ENCODE measurements at places on chromosomes 2 and 18.

DNA sequence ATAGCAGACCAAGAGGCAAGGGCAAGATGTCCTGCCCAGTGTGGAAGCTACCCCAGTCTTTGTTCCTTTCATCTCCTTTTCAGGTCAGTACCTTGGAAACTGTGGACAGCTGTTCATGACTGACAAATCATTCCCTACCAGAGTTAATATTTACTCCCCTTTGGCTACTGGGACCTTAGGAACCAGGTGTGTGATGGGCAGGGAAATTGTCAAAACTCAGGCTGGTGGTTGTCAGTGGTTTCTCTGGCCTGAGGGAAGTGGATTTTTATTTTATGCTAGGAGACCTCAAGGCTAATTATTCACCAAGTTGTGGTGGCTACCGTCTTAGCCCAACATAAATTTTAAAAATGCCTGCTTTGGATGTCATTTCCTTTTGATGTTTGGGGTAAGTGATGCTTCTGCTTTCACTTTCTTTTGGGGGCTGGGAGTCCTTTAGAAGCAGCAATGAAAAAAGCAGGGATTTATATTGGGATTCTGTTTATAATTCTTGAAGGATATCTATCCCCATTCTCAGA lies 119.3 kb downstream of the SETBP1 start:
- no peak for DNase-seq

DNA sequence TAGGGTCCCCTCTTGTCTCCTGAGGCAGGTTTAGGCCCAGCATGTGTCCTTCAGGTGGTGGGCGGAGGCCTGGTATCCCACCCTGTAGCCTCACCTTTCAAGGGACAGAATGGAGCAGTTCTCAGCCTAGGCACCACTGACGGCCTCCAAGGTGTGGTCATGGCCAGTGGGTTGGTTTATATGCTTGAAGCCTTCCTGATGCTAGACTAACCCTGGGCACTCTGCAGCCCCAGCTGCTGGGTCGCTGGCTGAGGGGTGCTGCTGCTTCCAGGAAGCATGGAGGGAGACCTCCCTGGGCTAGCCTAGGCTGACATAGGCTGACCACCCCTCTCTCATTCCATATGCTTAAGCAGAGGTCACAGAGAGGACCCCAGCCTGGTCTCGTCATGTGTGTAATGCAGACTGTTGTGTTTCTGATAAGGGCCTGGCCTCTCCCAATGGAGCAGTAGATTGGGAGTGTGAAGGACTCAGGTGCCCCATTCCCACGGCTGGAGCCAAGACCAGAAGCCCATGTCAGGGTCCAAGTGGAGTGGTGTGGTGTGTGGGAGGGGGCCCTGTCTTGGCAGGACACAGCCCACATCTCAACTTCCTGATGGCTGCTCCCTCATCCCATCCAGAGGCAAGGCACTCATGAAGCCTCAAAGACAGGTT lies 206.6 kb downstream of the DYSF start:
- no peak for DNase-seq

DNA sequence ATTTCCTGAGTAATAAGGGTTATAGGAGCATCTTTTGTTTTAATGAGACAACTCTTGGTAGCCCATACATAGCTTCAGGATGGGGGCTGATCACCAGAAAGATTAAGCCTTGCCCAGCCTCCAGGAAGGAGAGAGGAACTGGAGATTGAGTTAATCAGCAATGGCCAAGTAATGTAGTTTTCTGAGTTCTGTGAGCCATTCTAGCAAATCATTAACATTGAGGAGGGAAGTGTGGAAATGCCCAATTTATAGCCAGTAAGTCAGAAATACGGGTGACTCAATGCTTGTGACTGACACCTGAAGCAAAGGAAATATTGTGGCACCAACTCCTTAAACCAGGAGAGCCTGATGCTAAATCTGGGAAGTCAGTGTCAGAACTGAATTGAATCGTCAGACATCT lies 205.1 kb upstream of the SRD5A2 start:
- no peak for DNase-seq

DNA sequence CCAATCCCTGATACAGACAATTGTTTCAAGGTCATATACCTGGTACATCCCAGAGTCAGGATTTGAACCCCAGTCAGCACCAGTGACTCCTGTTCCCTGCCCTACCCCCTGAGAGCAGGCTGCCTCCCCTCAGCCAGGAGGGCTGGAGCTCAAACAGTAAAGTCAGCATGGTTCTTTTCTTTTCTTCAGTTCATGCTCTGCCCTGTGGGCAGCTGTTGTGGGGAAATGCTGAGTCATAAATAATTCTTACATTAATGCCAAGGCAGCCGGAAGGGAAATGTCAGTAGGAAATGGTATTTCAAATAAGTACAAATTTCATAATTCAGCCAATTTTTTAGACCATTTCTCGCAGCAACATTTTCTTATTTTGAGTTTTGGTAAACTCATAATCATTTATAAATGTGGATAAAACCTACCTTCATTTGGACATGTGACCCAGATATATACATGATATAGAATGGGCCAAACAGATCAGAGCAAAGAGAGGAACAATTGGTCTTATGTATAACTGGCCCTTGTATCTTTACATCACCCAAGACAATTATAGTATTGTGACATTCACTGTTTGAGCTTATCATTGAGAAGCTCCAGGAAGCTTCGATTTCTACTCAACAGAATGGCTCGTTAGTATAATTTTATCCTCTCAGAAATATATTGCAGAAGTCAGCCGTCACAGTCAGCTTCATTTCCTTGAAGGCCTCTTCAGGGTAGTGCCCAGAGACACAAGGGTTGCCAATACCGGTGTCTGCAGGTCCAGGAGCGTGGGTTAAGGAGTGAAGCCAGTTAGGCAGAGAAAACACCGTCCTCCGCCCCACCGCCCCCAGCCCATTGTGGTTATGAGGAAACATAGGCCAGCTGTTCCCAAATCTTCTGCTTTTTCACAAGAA lies 28.0 kb upstream of the SCYGR1 start:
- DNase-seq, result no peak

- DNase-seq, result no peak
Measured at GRCh38 chr2:19419211-19419880, 60.9 kb upstream of the OSR1 start.

GRCh38 chr2:23509596-23510292 lies 124.8 kb downstream of the KLHL29 start:
- no peak for DNase-seq

DNA sequence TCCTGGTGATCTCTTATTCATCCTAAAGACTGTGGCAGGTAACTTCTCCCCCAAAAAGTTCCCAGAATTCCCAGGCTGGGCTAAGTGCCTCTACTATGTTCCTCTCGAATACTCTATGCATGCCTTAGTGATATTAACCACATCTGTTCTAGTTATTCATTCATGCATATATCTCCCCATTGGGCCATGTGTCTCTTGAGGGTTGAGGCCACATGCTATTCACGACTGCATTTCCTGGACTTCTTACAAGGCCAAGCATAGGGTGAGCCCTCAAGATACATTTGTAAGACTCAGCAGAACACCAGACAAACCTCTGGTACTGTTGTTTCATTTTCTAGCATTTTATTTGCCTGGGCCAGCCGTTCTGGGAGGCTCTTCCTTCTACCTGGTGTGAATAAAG lies 117.0 kb downstream of the EN1 start:
- DNase-seq, result no peak
